HFFc6 (cell line): ENCODE measurements at places on chromosomes 3 and 15. TPM values are rescaled to one million over a fixed set of nuclear protein-coding genes. Genes with fewer than 3 reads are reported as not detected.

Gene CHRNB4
- not detected in 3 replicates for total RNA-seq

DNA sequence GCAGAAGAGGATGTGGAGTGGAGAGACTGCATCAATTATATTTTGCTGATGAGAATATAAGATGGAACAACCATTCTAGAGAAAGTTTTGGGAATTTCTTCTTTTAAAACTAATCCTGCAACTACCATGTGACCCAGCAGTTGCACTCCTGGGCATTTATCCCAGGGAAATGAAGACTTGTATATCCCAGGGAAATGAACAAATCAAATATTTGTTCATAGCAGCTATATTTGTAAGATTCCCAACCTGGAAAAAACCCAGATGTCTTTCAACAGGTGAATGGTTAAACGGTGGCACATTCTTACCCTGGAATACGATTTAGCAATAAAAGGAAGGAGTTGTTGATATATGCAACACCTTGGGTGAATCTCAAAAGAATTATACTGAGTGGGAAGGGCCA, 385.3 kb upstream of the TPRG1 start:
- no peak for DNase-seq

- DNase-seq, result no peak
These were observed 89.0 kb downstream of the GHSR start for GRCh38 chr3:172359231-172359630.

DNA sequence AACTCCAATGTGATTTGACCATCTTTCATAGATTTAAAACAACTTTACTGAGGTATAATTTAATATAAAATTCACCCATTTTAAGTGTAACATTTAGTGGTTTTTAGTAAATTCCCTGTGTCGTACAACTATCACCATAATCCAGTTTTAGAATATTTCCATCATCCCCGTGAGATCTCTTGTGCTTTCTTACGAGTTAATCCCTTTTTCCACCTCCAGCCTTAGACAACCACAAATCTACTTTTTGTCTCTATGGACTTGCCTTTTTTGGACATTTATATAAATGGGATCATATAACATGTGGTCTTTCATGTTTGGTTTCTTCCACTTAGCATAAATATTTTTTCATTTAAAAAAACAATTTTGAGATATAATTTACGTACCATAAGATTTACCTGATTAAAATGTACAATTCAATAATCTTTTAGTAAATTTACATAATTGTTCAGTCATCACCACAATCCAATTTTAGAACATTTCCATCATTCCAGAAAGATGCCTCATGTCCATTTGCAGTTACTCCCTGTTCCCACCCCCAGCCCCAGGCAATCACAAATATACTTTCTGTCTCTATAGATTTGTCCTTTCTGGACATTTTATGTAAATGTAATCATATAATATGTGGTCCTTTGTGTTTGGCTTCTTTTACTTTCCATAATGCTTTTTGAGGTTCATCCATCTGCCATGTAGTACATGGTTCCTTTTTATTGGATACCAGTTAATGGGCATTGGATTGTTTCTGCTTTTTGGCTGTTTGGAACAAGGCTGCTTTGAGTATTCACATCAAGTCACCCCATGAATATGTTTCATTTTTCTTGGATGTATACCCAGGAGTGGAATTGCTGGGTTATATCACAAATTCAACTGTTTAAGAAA, 3.1 kb downstream of the OXSR1 start:
- DNase-seq, result peak; percentile 73

GRCh38 chr3:182246870-182247269, 535.1 kb downstream of the SOX2 start:
- DNase-seq, result no peak

DNA sequence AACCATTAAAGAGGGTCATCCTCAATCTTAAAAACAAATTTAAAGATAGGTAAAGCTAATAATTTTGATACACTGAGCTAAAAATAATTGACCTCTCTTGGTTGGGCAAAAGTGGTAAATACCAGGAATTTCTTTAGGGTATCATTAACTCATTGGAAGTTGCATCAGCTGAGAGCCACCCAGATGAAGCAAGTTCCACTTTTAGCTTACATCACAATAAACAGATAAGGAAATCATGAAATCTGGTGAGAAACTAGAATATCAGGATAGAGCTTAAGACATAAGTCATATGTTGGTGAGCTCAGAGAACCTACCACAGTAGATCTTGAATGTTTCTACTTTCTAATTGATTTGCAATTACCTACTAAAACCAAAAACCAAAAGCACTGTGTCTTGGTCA, 97.4 kb upstream of the SLC2A2 start:
- no peak for DNase-seq

GRCh38 chr3:65953881-65954733, 84.6 kb downstream of the MAGI1 start:
- DNase-seq, result no peak

DNA sequence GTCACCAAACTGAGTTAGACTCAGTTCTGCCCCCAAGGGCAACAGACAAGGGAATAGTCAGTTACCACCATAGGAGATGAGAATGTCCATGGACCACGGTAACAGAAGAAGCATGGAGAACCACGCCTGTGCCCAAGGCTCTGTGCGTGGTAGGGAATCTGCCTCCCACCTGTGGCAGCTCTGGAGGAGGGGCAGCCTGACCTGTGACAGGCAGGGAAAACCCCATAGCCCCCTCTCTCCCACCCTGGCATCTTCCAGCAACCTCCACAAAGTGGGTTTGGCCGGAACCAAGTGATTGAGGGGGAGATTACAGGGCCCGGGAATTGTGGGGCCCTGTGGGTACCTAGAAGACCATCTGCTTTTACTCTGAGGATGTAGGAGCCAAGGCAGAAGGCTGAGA, 14.3 kb upstream of the LTF start:
- DNase-seq, result no peak

Gene FSTL1
- 1,602 to 1,958 TPM (median 1,897 TPM) in 3 replicates for total RNA-seq

- DNase-seq, result no peak
These were observed 31.0 kb downstream of the NR2F2 start for GRCh38 chr15:96361309-96362010.

Gene PP2D1
- total RNA-seq, result not detected in 3 replicates

- peak; percentile 65 for DNase-seq
These were observed 54.8 kb downstream of the MAGEF1 start for GRCh38 chr3:184656829-184657681.

Gene IQCF5
- not detected in 3 replicates for total RNA-seq

Gene C3orf33
- total RNA-seq, result 3.2 to 3.4 TPM (median 3.3 TPM) in 3 replicates

Gene LRRC31
- total RNA-seq, result not detected in 3 replicates

- no peak for DNase-seq
These were observed 166.5 kb upstream of the NECTIN3 start for GRCh38 chr3:110905121-110905520.

Gene LCTL
- 0.72 to 0.76 TPM in 2 of 3 replicates, not detected in the other for total RNA-seq

Gene CCDC13
- 0.26 TPM in 1 of 3 replicates, not detected in the others for total RNA-seq

DNA sequence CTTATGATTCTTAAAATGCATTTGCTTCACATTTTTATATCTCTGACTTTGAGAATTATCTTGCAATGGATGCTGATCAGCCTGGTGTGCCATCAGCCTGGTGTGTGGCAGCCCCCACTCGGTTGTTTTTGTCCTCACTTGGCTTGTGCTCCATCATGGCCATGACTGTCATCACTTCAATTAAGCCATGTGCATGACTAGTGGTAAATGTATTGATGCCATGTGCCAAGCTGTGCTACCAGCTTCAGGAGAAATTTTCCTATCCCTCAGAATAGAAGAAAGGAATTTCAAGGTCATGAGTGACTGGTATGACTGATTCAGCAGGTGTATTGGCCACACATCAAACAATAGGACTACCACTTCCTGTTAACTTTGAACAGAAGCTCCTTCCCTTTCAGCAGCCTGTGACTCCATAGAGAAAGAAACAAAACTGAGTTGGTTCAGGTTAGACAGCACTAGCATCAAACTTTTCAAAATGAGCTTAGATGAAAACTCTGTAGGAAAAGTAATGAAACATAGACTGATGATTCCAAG, 251.7 kb downstream of the GRM7 start:
- no peak for DNase-seq

DNA sequence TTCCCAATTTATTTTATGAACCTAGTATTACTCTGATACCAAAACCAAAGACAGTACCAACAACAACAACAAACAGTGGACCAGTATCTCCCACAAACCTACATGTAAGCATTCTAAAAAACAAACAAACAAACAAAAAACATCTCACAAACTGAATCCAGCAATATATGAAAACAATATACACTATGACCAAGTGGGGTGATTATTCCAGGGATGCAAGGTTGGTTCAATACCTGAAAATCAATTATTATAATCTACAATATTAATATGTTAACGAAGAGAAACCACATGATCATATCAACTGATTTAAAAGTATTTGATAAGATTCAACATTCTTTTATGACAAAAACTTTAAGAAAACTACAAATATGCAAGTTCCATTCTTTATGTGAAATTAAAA, 391.3 kb downstream of the MAGI1 start:
- DNase-seq, result no peak

GRCh38 chr3:15979495-15979894, 181.7 kb upstream of the ANKRD28 start:
- DNase-seq, result no peak

GRCh38 chr3:149324332-149324731, 9.1 kb downstream of the TM4SF18 start:
- DNase-seq, result no peak

DNA sequence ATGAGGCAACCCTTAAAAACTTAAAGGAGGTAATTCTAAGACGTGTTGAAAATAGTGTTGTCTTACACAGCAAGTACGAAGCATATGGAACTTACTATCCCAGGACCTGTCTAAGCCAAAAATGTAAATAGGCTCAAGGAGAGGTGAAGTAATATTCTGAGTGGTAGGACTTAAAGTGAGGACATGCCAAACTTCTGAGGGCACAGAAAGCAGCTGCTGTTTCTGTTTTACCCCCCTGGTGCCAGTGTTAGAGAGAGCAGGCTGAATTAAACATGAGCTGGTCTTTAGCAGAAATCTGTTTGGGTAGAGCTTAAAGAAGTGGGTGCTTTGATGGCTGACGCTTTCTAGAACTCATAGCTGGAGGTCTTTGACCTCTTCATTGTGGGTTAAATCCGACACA, 149.7 kb upstream of the NPHP3 start:
- no peak for DNase-seq

DNA sequence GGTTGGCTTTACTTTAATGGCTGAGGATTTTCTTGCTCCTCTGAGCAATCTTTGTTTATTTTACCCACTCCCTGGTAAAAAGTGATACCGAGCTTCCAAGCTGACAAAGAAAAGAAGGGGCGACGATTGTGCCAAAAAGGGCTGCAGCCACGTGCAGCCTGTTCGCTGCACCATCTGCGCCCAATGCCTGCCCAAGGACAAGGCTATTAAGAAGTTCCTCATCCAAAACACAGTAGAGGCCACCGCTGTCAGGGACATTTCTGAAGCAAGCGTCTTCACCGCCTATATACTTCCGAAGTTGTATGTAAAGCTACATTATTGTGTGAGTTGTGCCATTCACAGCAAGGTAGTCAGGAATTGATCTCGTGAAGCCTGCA, 4.4 kb downstream of the ARHGAP31 start:
- DNase-seq, result no peak

GRCh38 chr3:66052721-66053549, 14.2 kb upstream of the MAGI1 start:
- no peak for DNase-seq

DNA sequence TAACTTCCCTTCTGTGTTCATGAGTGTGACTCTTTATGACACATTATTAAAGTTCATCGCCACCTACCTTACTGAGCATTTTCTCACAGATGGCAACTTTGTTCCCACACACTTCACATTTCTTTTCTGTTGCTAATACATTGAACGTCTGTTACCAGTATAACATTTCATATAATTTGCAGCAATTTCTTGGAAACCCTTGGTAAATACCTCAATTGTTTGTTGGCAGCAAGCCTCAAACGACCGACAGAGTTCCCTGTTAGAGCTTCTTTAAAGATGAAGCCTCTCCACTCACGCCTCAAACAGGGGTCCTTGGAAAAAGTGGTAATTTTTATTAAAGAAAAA, 3.2 kb upstream of the CHSY1 start:
- no peak for DNase-seq

- peak; percentile 8 for DNase-seq
These were observed 7.1 kb upstream of the LXN start for GRCh38 chr3:158679547-158680000.

- no peak for DNase-seq
These were observed 540 bp upstream of the PPP1R2 start for GRCh38 chr3:195543500-195544229.

Gene PLIN1
- not detected in 2 replicates for total RNA-seq

DNA sequence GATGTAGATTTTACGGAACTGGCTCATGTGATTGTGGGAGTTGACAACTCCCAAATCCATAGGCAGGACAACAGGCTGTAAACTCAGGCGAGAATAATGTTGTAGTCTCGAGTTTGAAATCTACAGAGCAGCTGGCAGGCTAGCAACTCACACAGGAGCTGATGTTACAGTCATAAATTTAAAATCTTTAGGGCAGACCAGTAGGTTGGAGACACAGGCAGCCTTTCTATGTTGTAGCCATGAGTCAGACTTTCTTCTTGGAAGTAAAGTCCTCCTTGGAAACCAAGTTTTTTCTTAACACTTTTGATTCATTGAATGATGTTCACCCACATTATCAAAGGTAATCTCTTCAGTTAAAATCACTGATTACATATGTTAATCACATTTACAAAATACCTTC, 89.1 kb upstream of the ALCAM start:
- DNase-seq, result peak; percentile 13

Gene GOLGA8O
- total RNA-seq, result 0.34 to 0.43 TPM in 2 of 3 replicates, not detected in the other

Gene WNT5A
- total RNA-seq, result 252 to 387 TPM (median 320 TPM) in 3 replicates

GRCh38 chr3:126313580-126314304, 43.5 kb downstream of the KLF15 start:
- DNase-seq, result no peak

- DNase-seq, result no peak
These were observed 349.9 kb downstream of the ZBBX start for GRCh38 chr3:167030082-167030725.

GRCh38 chr3:57783186-57784088, 27.3 kb downstream of the SLMAP start:
- DNase-seq, result no peak

DNA sequence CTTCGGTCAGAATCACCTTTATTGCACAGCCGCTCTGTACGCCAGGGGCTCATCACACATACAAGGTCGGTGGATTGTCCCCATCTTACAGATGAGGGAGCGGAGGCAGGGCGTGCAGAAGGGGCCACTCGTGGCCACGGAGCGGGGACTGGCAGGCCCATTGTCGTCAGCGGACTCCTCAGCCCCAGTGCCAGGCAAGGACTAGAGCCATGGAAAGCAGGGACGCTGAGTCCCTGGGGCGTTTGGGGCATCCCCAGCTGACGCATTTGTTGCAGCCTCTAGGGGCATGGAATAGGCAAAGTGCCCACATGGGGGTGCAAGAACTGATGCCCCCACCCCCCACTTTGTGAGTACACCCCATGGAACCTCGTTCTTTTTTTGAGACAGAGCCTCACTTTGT, 29.8 kb upstream of the FURIN start:
- DNase-seq, result no peak
